Activated CD8-positive, alpha-beta memory T cell treated with anti-CD3 and anti-CD28 coated beads for 1 hour (primary cell): ENCODE measurements at places on chromosomes 5 and 9.

DNA sequence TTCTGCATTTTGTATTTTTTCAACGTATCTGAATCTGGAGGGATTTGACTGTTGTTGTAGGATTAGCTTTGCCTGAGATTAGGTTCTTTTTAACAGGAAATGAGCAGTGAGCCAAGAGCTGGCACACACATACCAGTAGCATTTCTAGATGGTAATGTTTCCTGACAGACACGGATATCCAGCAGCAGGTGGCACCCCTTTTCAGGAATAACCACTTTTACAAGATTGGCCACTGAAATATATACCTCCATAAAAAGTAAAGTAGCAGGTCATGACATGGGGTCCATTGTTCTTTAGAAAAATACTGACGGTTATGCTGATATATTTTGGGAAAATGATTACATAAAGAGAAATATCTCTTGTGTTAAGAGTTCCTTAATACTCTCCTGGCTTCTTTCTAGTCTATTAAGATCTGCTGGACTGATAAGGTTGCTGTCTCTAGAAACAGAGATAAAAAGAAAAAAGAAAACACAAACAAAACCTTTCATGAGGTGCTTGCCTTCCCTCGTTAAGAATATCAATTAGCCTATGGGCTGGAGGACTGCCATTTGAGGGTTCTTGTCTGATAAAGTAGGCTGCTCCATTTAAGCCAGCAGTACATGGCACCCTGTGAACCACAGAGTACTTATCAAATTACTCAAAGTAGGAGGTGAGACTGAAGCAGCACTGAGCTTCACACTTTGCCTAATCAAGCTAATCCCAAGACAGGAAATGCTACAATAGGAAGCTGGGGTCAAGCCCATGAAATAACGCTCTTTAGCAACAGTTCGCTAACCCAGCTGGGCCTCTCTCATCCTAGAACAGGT is 101.6 kb upstream of the PCA3 start:
- DNase-seq: no peak

DNA sequence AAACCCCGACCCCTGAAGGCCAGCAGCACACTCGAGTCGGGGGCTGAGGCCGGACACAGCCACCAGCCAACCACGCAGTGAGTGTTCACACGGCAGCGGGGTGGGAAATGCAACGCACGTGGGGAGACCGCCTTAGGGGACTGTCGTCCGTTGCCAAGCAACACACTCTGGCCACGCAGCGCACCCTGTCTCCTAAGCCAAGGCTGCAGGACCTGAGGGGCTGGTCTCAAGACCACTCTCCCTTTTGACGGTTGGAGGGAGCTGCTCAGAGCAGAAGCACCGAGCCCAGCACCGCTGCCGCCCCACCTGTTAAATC is 7.5 kb downstream of the BRD9 start:
- no peak for DNase-seq

DNA sequence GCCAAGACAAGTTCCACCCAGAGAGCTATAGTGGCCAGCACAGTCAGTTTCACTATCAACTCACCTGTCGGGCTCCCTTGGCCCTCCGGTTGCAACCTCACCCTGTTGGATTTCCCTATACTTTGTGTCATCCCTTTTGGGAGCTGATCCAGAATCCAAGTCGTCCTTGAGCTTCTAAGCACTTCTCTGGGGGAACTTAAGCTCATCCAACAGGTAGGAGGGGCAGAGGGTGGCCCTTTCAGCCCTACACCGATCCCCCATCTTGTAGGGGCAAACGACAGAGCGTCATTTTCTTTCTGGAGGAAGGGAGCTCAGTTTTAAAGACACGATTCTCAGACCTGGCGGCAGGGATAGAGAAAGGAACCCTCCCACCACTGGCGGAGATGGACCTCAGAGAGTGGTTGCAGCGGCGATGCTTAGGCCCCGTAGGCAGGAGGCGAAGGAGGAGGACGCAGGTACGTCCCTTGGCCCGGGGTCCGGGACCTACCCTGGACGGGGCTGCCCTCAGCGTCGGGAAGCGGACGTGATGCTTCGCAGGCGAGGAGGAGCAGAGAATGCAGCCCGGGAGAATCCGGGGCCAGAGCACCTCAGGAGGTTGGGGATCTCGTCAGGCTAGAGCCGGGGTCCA is 519 bp downstream of the ZER1 start:
- DNase-seq: no peak

- no peak for DNase-seq
These were observed 33.8 kb upstream of the PANK3 start for GRCh38 chr5:168612996-168613395.

GRCh38 chr5:130222573-130222972 is 318.3 kb downstream of the CHSY3 start:
- DNase-seq: no peak

GRCh38 chr9:135176284-135176683 is 88.8 kb downstream of the OLFM1 start:
- DNase-seq: no peak

- no peak for DNase-seq
These were observed 499.3 kb upstream of the ADAMTS16 start for GRCh38 chr5:4640795-4641194.

DNA sequence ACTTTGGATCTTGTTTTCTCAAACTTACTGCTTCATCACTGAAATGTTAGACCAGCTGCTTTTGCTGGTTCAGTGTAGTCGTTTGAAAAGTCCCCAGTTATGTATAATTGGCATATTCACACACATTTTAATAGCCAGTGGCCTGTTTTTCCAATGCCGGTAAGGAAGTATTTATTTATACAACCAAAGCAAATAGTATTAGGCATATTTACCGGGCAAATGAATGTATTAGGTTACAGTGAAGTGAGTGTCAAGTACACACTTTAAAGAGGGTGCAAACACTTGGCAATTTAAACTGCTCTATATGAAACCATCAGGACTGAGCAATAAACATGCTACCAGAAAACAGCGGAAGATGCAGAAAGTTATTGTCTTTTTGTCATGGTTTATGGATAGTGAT is 242.9 kb downstream of the MCTP1 start:
- no peak for DNase-seq

DNA sequence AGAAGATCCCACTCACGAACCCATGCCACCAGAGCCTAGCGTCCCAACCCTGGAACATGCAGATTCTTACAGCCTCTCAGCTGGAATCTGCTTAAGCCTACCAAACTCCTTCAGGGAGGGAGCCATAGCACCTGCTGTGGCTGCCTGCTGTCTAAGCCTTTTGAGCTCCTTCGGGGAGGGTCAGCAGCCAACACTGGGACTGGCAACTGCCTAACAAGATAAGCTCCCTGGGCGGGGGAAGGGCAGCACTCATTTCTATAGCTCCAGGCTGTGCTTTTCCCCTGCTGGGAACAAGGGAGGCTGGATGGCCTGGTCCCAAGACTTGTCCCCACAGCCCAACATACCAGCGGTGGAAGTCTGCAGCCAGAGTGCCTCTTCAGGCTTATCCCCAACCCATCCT is 199.1 kb upstream of the OR13F1 start:
- DNase-seq: no peak

GRCh38 chr5:42949348-42950115 is 90.6 kb downstream of the ANXA2R start:
- peak; percentile 33 for DNase-seq

DNA sequence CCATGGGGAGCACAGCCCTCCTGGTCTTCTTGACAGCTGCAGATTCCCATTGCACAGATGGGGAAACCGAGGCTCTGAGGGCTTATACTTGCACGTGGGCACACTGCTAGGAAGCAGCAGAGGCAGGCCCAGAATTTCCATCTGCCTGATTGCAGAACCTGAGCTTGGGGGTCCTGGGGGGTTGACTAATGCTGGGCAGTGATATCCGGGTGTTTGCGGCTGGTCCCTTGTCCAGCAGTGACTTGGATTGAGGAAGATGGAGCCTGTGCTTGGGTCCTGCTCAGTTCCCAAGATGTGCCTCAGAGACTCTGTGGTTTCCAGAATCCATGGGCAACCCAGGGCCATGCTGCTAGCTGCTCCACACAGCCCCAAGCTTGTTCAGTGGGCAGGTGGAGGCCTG is 91.2 kb downstream of the PHF2 start:
- DNase-seq: no peak

- no peak for DNase-seq
These were observed 7.3 kb downstream of the CDC14B start for GRCh38 chr9:96612105-96612965.

GRCh38 chr5:22223079-22223478 is 630.1 kb downstream of the CDH12 start:
- DNase-seq: no peak

GRCh38 chr5:54230936-54231685 is 79.3 kb downstream of the ARL15 start:
- no peak for DNase-seq

GRCh38 chr5:170504616-170505266 is 921 bp downstream of the KCNIP1 start:
- no peak for DNase-seq

DNA sequence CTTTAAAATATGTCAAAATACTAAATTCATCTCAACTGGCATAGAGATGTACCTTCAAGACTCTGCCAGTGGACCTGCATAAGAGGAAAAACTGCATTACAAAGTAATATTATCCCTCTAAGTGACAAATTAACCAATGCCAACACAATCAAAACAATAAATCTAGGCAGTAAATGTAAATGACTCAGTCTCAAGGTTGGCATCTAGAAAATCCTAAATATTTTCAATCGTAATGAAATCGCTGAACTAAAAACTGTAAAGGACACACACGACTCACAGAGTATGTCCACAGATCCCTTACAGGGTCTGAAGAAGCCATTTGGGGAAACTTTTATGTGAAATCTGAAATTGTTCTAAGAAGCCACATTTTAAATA is 31.2 kb downstream of the ERMP1 start:
- no peak for DNase-seq

DNA sequence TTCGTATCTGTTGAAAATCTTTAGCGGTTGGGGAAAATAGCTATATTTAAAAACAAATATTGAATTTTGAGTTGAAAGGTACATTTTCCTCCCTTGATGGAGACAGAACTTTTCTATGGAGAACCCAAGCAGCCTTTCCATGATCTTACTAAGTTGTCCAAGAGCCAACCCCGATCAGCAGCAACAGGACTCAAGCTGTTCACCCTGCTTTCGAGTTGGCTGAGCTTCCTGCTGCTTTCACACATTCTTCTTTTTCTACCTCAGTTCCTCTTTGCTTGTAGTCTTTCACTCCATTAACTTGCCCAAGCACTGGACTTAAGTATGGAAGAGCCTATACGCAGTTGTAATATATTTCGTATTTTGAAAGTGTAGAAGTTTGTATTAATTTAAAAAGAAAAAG is 59.4 kb downstream of the IL6ST start:
- DNase-seq: no peak

DNA sequence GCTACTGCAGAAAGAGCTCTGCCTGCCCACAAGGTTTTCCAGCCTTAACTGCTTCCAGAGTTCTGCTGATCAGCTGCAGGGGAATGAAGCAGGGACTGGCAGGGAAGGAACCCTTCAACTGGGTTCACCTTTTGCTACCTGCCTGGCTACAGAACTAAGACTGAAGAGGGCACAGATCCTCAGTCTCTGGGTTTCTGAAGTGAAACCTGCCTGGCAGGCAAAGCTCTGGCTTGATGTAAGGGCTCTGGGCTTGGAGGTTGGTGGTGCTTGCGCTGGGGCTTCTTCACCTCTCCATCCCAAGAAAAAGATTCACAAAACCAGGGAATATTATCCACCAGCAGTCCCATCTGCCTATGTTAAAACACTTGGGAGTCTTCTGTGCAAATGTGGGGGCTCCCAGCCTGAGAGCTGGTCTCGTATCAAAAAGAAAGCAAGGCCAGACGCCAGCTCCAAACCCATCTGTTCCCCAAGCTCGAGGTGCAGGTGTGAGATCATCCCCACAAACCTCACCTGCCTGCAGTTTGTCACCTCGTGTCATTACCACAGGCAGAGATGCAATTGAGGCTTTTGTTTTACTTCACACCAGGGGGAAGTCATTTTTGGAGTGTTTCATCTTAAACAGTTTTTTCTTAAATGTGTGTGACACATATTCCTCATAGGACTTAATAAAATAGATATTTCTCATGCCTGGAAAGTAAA is 58.3 kb downstream of the BNC2 start:
- no peak for DNase-seq

- no peak for DNase-seq
These were observed 517.6 kb downstream of the BNC2 start for GRCh38 chr9:16352791-16353401.

DNA sequence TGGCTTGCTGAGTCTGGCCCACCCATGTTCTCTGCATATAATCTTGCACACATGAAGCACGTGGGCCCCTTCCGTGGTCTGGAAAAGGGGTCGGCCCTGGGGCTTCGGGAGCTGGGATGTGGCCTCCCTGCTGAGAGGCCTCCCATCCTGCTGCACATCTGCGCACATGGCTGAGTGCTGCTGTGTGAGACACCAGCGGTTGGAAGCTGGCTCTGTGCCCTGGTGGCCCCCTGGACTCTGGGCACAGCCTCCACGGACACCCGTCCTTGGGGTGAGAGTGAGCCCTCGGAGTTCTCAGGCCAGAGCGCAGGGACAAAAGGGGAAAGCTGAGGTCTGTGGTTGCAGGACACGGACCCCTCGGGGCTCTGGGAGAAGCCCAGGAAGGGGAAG is 115.8 kb downstream of the RXRA start:
- no peak for DNase-seq

- DNase-seq: no peak
These were observed 129.7 kb downstream of the ARL15 start for GRCh38 chr5:54180630-54181031.

GRCh38 chr5:59922220-59922619 is 28.7 kb upstream of the PDE4D start:
- DNase-seq: no peak

DNA sequence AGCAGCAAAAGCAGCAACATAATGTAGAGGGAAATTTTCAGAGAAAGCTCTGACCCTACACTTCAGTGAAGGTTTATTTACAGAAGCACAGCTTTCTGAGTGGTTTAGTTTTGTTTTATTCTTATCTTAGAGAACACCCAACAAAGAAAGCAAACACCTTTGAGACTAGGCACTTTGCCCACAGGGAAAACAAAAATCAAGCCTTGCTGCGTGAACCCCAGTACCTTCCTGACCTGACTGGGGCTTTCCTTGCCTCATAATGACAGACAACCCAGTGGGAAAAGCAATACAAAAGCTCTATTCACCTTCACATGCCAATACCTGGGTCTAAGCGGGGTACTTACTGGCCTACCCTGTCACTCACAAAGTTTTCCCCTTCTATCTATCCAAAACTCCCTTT is 189.8 kb downstream of the HINT1 start:
- no peak for DNase-seq

DNA sequence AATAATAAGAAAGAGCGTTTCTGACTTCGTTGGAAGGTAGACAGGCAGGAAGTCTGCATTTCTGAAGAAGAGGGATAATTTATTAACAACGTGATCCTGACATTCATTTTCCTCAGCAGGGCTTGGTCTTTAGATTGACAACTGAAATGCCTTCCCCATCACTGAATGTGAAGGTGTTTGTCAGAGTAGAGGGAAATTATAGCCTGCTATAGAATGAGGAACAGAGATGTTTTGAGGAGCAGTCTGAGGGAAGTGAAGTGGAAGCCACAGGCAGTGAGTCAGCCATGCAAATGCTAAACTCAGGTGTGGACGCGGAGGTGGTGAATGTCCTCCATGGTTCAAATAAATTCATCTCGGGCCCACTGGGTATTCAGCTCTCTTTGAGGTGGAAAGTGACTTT is 30.5 kb downstream of the C7 start:
- DNase-seq: no peak
